ENCODE measurements at places on chromosomes 7 and 10.

GRCh38 chr7:21300692-21301091 lies 127.2 kb upstream of the SP4 start:
- no peak for DNase-seq

- no peak for DNase-seq
Observed at GRCh38 chr7:137836541-137836940, 10.2 kb downstream of the DGKI start.

GRCh38 chr7:43880596-43880995 lies 11.3 kb upstream of the MRPS24 start:
- no peak for DNase-seq

- DNase-seq, result no peak
Observed at GRCh38 chr7:41045556-41046123, 657.2 kb downstream of the INHBA start.

DNA sequence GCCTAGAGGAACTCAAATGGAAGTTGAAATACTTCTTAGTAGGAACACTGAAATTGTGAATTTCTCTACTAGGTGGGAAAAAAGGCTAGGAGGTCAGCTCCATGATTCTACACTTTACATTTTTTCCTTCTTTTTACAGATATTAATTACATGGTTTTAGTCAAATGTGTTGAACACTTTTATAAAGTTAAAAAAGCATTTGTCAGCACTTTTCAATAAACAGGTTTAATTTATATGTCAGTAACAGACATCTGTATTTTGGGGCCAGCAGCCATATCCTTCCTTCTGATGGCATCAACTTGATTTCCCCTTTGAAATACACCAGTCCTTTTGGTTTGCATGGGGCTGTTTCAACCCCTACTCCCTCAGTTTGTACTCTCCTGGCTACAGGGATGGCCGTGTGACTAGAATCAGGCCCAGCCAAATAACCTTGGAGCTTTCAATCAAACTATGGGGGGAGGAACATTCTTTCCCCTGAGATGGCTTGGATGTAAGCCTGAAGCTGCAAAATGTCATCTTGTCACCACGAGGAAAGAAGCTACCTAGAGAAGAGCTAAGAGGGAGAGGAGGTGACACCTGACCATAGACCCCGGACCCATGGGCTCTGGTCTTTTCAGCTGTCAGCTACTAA lies 171.0 kb upstream of the NEBL start:
- no peak for DNase-seq

DNA sequence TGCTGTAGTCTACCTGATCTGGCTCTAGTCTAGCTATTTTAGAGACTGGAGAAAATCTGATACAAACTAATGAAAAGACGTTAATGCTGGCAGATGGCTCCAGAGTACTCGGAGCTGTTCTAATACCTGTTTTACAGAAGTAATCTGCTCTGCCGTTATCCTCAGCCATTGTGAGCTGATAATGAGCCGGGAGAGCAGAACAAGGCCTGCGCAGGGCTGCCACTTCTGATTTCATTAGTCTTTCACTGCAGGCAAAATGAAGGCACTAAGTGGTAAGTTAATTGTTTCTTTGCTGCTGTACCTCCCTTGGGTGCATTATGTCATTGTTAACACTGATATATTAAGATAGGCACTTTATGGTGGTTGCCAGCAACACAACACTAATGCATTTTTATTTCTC lies 456.4 kb upstream of the PFKP start:
- no peak for DNase-seq

- DNase-seq, result no peak
Observed at GRCh38 chr7:77537778-77538280, 734 bp downstream of the PTPN12 start.

GRCh38 chr7:87000344-87000743 lies 59.1 kb downstream of the ELAPOR2 start:
- DNase-seq, result no peak

DNA sequence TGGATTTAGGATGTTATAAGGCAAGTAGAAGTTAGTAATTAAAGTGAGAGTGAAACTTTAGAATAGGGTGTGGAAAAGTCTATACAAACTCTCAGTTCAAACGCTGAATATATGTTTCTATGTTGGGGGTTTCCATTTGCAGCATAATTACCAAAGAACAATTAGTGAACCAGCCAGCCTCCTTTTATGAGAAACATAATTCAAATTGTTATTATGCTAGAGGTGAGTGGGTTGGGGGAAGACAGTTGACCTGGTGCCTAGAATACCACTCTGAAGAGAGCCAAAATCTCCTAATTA lies 435.8 kb downstream of the MDFIC start:
- DNase-seq, result no peak

GRCh38 chr10:121615435-121615793 lies 17.2 kb upstream of the FGFR2 start:
- peak; percentile 42 for DNase-seq

DNA sequence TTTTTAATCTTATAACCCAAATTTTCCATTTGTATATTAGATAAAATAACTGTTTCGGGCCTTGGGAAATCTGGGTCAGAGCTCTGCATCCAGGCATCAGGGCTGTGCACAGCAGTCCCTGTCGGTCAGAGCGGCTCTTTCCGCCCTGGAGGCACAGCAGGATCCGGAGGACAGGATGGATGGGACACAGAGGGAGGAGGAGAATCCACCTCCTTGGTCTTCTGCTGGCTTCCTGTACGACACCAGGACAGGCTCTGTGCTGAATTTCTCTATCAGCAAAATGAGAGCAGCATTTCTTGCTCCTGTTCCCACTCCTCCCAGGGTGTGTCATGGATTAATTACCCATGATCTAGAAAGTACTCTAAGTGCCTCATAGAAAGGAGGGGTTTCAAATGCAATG lies 254.9 kb downstream of the SKAP2 start:
- DNase-seq, result no peak

- DNase-seq, result no peak
Observed at GRCh38 chr10:51422311-51423120, 276.9 kb downstream of the CSTF2T start.

- DNase-seq, result no peak
Observed at GRCh38 chr10:70830164-70830563, 14.4 kb downstream of the SGPL1 start.

- no peak for DNase-seq
Observed at GRCh38 chr10:104966563-104967297, 325.6 kb downstream of the SORCS3 start.

DNA sequence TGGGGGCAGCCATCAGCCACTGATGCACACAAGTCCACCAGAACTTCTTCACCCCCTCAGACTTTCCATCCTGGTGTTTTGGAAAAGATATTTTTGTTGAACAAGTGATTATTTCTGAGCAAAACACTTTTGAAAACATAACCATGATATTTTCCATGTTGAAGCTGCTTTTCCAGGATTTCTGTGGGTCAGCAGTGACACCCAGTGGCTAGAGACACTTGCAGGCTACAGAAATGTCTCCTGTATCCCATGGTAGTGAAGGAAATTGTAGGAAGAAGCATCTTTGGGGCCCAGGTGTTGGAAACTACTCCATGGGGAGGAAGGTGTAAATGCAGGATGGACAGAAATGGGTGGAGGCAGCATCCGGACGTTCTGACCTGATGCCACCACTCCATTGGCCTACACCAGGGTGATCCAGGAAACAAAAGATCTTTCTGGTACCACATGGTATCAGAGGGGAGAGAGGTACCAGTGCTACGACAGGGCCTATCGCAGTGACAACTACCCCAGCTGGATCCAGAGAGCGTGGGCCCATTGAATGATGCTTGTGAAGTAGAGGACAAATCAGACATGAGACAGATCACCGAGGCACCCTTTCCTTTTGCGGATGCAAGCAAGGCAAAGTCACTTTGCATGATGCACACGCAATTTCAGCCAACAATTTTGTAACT lies 111.7 kb upstream of the COBL start:
- DNase-seq, result no peak

GRCh38 chr7:121279060-121279620 lies 49.7 kb upstream of the WNT16 start:
- no peak for DNase-seq

- DNase-seq, result no peak
Observed at GRCh38 chr10:121823993-121824463, 103.8 kb downstream of the ATE1 start.

- no peak for DNase-seq
Observed at GRCh38 chr10:101292194-101293006, 61.6 kb upstream of the BTRC start.

DNA sequence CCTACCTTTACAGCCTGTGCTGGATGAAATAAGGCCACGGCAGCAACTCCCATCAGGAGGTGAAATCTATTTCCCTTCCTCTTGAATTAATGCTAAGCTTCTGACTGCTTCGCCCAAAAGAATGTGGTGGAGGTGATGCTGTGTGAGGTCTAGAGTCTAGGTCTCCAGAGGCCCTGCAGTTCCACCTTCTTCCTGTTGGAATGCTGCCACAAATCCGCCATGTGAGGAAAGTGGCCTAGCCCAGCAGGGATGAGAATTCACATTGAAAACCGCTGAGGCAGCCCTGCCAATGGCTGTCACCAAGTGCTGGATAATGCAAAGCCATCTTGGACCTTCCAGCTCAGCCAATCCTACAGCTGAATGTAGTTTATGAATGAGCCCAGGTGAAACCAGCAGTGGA lies 28.0 kb downstream of the RHOBTB1 start:
- DNase-seq, result no peak

GRCh38 chr10:107553470-107553869 lies 389.0 kb upstream of the SORCS1 start:
- no peak for DNase-seq

DNA sequence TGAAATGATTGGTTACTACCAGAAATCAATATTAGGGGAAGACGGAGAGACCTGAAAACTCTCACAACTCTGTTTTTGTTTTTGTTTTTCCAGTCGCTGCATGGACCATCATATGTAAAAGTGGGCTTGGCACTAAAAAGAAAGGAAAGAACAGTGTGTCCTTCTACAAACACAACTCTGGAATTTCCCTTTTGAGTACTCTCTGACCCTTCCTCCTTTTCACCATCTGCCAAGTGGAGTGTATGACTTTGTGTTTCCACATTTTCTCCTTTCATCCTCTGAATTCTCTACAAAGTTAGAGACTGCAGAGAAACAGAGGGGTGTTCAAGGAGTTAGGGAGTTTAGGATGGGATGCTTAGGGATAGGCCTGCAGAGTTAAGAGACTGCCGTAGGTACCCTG lies 92.0 kb downstream of the MDFIC start:
- no peak for DNase-seq

DNA sequence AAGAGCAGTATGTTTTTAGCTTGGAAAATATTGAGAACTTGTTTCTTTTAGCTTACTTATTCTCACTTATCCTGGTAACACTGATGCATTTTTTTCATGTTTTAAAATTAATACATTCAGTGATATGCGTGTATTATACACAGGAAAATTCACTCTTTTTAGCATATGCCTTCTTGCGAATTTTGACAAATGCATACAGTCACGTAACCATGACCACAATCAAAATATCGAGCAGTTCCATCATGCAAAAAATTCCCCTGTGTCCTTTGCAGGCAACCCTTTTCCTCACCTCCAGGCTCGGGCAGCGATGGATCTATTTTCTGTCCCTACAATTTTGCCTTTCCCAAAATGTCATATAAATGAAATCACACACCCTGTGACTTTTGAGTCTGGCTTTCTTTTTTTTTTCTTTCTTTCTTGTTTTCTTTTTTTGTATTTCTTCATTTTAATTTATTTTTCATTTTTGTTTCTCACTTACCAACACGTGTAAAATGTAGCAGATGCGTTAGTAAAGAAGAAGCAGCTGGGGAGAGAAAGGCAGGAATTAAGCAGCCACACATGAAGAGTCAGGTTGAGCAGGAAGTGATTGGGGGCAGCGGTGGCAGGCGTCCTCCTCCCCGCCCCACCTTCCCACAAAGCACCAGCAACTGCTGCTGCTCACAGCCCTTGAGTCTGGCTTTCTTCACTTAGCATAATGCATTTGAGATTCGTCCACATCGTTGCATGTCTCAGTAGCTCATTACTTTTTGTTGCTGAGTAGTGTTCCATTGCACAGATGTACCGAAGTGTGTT lies 29.9 kb downstream of the ADRB1 start:
- DNase-seq, result peak; percentile 81

DNA sequence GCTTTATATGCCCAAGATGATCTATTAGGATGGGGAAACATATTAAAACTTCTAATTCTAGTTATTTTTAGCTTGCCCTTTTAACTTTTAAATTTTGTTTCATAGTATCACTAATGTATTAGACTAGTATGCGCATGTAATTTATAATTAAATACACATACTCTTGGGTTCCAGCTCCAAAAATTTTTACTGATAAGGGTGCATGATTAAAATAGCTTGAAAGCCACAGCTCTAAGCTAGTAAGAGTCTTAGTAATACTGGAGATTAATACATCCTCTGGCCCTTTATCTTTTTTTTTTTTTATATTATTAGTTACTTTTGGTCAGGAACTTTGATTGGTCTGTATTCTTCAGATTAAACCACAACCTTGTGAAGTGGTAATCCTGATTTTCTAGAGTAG lies 53.6 kb downstream of the ATXN7L1 start:
- DNase-seq, result no peak

DNA sequence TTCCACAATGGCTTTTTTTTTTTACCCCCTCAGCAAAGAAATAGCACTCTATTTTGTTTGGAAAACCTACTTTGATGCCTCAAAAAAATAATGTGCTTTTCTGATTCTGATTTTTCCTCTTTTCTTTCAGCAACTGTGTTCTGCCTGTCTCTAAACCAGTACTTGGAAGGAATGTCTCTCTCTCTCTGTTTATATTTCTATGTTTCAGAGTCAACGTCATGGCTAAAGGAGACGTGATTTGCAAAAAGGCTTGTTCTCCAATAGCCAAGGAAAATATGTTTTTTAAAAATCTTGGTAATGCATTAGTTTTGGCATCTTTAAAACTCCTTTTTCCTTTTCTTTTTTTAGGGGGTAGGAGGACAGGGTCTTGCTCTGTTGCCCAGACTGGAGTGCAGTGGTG lies 56.0 kb upstream of the SDK1 start:
- DNase-seq, result no peak

DNA sequence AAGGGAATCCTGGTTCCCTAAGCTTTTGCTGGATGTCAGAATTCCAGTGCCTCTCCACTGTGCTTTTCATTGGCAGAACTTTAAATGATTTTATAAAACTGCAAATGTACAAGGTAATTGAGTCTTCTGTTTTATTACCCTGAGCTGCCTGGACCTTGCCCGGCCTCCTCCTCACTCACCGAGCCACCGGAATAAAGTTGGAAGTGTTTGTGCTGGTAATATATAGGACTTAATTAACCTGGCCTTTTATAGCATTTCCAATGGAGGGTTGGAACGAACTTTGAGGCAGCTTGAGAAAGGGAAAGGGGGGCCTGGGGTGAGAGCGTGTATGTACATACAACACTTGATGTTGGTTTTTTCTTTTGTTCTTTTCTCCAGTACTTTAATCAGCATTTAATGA lies 43.4 kb downstream of the ZNF503 start:
- no peak for DNase-seq

- no peak for DNase-seq
Observed at GRCh38 chr7:115779561-115779960, 251.0 kb downstream of the TFEC start.

DNA sequence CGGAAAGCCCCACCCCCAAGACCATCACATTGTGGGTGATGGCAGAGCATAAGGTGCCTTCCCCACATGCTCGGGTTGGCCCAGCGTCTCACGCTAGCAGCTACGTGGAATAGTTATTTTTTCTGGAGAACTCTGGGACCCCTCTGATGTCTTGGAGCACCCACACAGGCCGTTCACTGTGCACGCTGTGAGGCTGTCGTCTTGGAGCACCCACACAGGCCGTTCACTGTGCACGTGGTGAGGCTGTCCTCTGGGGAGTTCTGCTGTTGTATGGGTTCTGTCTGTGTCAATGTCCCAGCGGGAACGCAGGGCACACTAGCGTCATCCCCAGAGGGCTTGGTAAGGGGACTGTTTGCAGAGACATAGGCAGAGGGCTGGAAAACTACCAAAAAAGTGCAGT lies 38.8 kb upstream of the FAM20C start:
- DNase-seq, result peak; percentile 64

All from spleen (tissue), 13 donors.